NCI-H1436 treated with DMSO at 0.1 percent for 48 hours (cell line): ENCODE measurements at places on chromosomes 11 and 22.

GRCh38 chr11:17350455-17351171 is 987 bp upstream of the NCR3LG1 start:
- no peak for DNase-seq

DNA sequence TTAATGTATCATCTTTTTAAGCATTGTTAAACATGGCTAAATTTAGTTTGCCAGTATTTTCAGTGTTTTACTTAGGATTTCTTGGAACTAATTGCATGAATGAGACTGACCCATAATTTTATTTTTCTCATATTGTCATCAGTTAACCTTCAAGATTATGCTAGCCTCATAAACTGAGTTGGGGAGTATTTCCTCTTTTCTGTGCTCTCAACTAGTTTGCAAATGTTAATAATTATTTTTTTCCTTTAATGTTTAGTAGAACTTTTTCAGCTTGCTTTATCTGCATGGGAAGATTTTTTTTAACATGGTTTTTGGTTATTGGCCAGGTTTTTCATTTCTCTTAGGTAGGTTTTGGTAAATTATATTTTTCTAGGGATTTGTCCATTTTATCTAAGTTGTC is 235.4 kb upstream of the SESN3 start:
- DNase-seq, result no peak

DNA sequence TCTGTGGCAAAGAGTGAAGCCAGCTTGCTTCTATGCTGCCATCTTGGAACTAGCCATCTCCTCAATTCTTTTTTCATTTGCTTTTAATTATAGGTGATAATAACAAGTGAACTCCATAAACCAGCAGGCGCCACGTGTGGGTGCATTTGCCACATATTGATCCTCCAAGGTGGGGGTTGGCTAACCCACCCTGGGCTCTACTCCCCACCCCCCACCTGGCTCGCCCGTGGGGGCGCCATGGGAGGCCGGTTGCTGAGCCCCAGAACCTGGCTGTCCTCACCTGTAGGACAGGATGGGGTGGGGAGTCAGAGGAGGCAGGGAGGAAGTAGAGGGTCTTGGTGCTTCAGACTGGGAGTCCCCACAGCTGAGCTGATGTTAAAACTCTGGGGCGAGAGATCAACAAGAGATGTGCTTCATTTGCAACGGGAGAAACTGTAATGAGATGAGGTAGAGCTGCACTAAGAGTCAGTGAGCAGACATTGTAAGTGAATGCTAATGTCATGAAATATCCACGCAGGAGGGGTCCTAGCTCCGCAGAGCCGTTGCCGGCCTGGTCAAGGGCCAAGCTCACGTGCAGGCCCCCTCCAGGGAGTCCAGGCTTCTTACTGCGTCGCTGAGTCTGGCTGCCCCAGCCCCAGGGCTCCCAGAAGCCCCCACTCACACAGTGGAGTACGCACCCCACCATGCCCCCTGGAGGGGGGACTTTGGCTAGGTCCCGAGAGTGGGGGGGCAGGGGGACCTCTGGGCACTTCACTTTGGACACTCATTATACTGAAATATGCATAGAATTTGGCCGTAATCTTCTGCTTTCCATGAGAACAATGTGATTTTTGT is 59.4 kb downstream of the BRD1 start:
- DNase-seq, result no peak

GRCh38 chr11:61514050-61514917 is 5.7 kb downstream of the LRRC10B start:
- no peak for DNase-seq

- DNase-seq, result no peak
Measured at GRCh38 chr22:28002181-28002700, 83.2 kb upstream of the PITPNB start.

- DNase-seq, result no peak
Measured at GRCh38 chr22:50304528-50305392, 2.7 kb downstream of the PLXNB2 start.

DNA sequence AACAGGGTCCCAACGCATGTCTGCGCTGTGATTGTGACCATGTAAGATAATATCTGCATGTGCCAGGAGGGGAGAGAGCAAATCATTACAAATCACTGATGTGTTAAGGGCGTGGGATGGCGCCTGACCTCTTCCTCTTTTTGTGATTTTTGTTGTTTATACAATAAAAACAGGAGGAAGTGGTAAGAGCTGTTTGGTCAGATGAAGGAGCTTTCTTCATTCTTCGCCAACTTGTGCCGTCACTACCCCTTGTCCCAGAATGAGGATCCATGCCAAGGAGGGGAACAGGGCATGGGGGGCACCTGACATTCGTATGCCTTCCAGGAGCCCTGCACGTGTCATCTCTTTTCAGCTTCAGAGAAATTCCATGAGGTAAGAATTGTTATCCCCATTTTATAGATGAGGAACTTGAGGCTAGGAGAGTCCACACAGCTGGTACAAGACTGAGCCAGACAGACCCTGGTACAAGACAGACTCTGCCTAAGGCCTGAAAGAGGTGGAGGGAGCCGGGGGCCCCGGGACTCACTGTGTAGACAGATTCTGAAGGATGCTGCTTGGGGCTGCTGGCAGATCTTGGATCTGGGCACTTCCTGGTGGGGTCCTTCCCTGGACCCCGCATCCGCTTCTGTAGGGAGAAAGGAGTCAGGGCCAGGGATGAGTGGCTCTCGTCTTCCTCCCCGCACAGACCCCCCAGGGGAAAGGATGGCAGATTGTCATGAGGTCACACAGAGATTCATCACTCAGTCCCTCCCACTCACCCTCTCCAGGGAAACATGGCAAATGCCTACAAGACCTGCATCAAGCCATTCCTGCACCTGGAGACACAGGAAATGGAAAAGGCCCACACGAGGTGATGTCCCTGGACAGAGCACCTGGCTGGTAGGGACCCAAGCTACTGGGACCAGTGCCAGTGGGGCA is 34.6 kb downstream of the NFAM1 start:
- no peak for DNase-seq

DNA sequence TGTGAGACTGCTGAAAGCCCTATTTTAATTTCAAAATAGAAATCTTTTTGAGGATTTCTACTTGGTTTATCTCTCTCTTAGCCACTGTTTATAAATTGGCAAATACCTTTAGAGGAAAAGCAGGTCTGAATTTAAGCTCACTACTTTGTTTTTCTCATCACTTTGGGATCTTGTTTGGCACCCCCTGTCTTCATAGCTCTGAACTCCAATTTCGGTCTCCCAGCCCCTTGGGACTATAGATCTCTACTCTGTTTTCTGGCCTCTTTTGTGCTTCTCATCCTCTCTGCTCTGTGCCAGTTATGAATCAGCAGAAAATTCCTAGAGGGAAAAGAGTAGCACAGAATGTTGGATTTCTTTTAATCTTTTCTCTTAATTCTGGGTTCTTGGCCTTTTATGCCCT is 118.3 kb downstream of the CYP2R1 start:
- DNase-seq, result no peak

- DNase-seq, result no peak
Measured at GRCh38 chr11:19924311-19924710, 211.7 kb downstream of the NAV2 start.

GRCh38 chr11:83278351-83278750 is 7.8 kb downstream of the CCDC90B start:
- DNase-seq, result no peak

DNA sequence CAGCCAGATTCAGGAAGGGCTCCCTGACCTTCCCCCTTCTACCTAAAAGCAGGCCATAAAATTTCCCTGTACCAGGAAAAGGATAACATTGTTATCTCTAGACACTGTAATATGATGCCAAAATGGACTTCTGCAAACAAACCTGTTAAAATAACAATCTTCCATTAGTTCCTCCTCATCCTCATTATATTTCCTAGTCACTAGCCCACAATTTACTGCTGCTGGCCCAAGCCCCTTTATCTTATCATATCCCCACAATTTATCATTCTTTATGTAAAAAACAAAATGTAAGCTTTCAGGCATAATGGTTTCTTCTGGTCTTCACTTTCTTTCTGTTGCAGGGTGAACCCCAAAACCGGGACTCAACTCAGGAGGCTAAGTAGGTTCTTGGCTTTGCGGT is 1132.1 kb upstream of the CNTN5 start:
- DNase-seq, result no peak

DNA sequence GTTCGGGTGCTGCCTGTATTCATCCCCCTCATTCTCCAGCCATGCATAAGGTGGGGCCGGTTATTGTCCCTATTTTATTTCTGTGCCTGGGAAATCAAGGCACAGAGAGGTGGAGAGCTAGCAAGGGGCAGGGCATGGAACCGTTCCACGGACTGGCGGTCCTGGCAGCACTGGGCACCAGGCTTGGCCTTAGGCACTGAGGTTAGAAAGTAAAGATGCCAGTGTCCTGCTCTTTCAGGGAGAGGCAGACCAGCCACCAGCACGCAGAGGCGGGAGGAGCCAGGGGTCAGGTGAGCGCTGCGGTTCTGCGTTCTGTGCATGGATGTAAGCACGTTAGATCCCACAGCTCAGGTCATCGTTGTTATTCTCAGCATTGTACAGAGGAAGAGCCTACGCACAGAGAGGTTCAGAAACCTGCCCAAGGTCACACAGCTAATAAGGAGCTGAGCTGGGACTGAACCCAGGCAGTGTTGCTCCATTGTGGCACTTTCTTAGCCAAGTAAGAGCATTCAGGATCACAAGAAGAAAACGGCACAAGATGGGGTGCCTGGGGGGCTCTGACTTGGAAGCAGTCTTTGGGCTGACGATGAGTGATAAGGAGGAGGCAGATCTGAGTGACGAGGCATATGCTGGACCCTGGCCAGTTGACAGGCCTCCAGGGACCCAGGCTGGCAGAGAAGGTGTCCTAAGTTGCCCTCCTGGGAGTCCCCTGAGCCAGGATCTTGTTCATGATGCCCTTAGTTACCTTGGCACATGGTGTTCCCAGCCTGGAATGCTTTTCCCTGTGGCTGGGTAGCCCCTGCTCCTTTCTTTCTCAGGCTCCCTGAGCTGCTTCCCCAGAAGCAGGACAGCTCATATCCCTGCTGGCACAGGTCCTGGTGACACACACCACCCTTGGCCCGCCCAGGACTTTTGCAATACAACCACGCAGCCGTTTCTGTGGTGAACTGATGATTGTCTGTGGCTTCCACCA is 41.1 kb downstream of the OSBPL5 start:
- DNase-seq, result no peak

GRCh38 chr11:67442504-67443404 is 522 bp downstream of the CORO1B start:
- DNase-seq, result no peak

DNA sequence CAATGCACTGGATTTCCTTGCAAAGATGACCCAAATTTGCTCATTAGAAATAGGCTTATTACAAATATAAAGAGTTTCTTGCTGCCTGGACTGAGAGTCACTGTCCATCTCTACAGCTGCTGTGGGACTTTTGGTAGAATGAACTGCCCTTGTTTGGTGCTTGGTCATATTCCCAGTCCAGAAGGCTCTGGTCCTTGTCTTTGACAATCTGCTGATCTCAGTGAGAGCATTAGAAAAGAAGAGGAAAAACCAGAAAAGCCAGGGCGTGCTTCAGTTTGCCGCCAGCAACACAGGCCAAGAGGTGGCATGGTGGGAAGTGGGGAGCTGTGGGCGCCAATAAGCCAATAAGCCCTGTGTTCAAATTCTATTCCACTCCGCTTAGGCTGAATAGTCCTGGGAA is 48.2 kb upstream of the PARVA start:
- DNase-seq, result no peak

DNA sequence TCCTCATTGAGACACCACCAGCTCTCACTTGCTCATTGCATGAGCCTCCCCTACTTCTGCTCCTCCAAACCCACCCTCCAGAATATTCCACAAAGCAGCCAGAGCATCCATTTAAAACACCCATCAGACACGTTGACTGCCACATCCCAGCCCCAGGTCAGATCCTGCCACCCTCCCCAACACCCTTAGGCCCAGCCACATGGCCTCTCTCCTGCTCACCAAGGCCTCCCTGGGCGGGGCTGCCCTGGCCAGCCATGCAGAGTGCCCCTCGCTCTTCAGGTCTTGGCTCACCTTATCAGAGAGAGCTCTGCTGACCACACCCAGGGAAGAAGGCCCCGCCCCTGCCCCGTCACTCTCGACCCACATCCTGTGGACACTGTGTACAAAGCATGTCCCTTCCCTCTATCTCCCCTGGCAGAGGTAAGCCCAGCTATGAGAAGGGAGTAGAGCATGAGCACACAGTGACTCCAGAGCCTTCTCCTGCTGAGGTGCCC is 106.8 kb downstream of the MICAL3 start:
- no peak for DNase-seq
